ENCODE measurements at places on chromosomes 5 and 9.

- DNase-seq: no peak
Observed at GRCh38 chr5:162487528-162488525, 420.3 kb downstream of the GABRG2 start.

DNA sequence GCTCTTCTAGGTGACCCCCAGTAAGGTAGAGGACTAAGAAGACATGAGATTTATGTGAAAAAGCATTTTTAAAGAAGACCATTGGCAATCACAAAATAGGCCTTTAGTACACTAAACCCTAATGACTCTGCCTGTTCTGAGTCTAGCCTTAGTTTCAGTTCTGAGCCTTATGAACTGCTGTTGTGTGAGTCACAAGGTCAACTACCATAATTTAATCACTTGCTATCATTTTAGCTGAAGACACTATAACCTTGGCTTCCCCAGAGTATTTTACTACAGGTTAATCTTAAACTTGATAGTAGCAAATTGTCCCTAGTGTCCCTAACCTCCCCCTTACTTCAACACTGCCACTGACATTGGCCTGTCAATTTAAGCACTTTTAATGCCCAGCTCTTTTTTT is 34.4 kb downstream of the APC start:
- no peak for DNase-seq

DNA sequence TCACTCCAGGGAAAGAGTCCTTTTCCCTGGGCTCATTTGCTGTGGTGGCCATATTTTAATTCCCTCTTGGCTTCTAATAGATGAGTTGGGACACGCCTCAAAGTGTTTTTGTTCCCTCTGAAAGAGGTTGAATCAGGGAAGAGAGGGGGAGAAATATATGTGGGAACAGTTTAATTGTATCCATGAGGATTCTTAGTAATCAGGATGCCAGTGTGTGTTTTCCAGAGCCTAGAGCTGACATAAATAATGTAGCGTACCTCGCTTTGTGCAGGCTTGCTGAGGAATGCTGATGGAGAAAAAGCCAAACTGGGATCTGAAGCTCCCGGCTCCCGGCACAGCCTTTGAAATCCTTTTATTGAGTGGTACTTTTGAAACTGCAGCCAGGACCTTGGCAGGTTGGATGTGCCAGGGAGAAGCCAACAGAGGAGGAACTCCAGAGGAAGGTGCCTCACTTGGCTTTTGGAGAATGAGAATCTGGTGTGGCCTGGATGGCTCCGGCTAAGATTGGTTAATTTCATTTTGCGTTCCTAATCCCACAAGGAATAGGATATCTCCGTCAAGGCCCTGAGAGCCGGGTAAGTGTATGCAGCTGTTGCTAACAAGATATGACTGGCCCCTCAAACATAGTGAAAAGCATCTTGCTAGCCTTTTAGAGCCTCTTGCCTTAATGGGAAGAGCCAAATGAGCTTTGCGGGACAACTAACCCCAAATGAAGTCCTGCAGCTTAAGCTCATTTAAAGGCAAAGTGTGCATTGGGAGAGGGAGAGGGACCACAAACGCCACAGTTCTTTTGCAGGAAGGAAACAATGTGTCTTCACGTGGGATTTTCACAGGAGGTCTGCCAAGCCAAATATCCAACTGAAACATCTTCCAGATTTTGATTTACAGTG is 471.1 kb upstream of the WWC1 start:
- no peak for DNase-seq

- no peak for DNase-seq
Observed at GRCh38 chr5:2326601-2327000, 424.9 kb downstream of the IRX2 start.

DNA sequence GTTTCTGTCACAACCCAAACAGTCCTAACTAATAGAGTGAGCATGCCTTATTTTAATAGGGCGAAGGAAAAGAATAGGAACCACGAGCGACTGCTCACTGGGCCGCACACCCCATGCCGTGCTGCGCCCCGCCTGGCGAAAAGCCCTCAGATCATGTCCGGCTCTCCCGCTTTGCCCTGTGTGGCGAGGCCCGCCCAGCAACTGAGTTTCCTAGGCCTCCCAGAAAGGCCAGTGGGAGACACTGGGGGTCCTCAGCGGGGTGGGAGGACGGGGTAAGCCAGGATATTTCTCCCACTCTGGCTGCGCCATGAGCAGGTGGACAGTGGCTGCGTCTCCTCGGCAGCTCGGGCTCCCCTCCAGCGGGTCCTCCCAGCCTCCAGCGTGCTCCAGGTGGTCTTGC is 138.0 kb downstream of the GAPVD1 start:
- DNase-seq: no peak

DNA sequence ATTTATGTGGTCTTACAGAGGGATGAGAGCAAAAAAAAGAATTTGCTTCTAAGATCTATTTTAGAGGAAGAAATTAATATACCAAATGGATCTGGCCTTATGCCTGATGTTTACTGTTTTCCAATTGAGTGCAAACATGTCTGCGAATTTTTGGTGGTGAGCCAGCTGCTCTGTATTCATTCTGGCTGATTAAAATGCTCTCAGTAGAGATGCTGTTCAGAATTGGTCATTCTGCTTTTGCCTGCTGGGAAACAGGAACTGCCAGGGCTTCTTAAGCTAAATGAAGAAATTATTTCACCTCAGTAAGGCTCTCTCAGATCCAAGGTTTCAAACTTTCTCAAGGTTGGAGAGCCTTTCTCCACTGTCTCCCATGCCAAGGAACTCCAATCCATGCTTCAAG is 132.0 kb upstream of the SV2C start:
- DNase-seq: no peak

DNA sequence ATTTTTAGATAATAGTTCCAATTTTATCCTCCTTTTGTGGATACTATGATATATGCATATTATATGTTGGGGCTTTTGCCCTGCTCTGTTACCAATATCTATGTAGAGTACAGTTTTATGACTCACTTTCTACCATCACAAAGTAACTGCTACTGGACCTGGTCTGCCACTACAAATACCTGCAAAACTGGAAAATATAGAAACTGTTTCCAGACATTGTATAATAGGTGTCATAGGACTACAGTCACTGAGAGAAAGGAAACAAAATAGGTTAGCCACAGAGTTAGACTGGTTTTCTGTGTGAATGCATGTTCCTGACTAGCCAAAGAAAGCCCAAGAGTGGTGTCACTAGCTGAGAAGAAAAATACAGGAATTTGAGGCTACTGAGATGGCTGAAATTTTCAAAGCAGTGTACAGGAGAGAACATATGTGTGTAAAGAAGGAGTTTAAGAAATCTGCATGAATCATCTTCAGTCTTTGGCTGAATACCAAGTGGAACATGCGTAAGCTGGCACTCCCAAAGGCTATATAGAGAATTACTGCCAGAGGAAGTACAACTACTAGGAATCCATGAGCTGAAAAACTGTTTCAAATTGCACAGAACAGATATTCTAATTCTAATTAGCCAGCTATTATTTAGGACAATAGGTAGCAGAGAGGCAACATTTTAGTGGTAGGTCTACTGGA is 29.0 kb upstream of the FAM174A start:
- no peak for DNase-seq

DNA sequence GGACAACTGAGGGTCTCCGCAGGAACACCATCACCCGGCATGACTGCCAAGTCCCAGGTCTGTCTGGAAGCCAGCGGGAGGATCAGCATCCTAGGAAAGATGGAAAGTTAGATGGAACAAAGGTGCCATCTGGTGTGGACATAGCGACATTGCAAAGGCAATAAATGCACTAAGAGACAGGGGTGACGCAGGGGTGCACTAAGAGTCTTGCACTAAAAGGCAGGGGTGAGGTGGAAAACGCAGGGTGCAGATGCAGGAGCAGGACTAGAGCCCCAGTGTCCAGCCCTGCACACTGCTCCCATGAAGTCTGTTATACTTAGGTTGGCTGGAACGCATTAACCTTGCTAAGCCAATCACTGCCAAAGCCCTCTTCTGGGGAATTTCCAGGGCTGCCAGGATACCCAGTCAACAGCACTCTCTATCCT is 15.5 kb downstream of the ATOX1 start:
- DNase-seq: no peak

DNA sequence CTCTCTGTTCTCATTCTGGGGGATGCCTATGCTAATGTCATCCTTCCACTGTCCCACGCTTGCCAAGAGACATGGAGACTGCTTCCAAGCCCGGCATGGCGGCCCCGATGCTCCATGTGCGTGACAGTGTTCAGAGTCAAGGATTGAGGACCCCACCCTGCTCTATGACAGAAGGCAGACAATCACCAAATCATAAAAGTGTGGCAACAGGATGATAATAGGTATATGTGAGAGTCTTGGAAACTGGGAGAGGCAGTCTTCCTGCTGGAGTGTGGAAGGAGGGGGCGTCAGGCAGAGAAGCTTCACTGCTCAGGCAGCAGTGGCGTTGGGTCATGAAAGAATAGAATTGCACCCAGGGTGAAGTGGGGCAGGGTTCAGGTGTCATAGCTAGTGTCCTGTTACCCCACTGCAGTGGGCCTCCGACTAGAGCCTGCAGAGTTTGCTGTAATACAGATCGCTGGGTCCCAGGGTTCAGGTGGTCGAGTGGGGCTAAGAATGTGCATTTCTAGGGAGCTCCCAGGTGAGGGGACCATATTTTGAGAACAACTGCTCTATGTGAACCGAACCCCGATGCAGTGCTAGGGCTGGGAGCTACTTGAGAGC is 12.5 kb upstream of the GADD45G start:
- no peak for DNase-seq

DNA sequence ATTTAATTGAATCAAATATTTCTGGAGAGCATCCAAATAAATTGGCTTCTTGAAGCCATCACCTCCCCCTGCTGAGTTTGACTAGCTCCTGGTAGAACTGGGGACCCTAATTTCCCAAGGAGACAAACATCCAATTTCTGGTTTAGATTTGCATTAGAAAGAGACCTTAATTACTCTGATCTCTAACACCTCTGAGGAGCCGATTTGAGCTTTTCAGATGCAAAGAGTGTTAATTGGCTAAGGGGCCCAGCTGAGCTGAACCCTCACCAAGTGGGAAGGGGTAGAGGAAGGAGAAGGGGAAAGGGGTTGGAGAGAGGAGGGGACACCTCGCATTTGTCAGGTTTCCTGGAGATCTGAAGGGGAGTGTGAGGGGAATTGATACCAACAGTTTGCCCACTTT is 145.4 kb upstream of the SHB start:
- no peak for DNase-seq

DNA sequence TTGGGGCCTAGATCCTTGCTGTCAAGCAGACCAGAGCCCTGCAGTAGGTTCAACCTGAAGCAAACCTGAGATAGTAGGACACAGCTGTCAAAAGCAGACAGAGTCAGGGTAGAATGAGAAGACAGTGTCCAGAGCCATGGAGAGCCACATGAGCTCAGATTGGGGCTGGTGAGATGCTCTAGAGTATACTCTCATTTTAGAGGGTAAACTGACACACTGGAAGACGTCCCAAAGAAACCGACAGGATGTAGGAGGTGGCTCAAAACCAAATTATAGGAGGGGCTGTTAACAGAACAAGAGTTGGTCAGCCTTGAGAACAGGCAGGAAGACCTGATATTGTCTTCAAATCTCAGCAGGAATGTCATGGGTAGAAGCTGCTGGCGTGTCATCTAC is 11.5 kb downstream of the CCDC69 start:
- DNase-seq: no peak

- no peak for DNase-seq
Observed at GRCh38 chr5:178587763-178588611, 2.2 kb downstream of the COL23A1 start.

GRCh38 chr5:66567474-66567873 is 28.7 kb upstream of the MAST4 start:
- no peak for DNase-seq

GRCh38 chr5:62354028-62354874 is 48.2 kb downstream of the KIF2A start:
- no peak for DNase-seq

GRCh38 chr9:81193362-81194339 is 495.7 kb downstream of the TLE1 start:
- no peak for DNase-seq

DNA sequence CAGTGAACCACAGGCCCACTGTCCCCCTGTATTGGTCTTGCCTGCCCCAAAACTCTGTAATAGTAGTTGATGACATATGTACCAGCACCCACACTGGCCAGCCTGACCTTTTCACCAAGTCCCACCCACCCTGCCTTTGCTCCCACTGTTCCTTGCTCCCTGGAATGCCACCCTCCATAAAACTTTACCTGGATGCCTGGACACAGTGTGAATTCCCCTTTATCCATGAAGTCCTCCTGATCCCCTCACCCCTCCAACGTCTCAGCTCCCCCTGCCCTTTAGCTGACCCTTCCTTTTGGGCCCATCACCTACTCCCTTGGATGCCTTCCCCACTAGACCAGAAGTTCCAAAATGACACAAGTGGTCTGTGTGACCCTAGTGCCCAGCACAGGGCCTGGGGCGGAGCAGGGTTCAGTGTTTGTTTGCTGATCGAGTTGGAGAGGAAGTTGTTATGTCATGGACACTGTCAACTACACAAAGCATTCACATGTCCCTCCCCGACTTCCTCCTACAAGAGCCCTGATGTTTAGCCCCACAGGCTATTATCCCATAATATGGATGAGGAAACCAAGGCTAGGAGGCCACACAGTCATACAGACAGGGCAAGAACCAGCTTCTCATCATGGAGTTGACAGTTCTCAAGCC is 16.1 kb downstream of the AMBP start:
- no peak for DNase-seq

DNA sequence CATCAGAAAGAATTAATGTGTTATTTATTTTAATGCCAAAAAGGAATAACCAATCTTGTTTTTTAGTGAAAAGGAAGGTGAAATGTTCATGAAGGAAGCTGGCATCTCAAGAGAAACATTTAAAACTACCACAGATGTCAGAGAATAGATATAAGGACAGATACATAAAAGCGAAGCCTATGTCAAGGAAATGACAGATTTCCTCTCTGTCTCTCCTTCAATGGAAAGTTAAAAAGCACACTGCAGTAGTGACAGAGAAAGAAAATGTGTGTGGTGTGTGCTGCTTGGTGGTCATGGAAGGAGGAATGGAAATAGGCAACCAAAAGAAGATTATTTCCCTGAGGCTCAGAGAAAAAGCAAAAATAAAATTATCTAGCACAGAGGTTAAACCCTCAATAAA is 9.2 kb downstream of the WNT8A start:
- no peak for DNase-seq

DNA sequence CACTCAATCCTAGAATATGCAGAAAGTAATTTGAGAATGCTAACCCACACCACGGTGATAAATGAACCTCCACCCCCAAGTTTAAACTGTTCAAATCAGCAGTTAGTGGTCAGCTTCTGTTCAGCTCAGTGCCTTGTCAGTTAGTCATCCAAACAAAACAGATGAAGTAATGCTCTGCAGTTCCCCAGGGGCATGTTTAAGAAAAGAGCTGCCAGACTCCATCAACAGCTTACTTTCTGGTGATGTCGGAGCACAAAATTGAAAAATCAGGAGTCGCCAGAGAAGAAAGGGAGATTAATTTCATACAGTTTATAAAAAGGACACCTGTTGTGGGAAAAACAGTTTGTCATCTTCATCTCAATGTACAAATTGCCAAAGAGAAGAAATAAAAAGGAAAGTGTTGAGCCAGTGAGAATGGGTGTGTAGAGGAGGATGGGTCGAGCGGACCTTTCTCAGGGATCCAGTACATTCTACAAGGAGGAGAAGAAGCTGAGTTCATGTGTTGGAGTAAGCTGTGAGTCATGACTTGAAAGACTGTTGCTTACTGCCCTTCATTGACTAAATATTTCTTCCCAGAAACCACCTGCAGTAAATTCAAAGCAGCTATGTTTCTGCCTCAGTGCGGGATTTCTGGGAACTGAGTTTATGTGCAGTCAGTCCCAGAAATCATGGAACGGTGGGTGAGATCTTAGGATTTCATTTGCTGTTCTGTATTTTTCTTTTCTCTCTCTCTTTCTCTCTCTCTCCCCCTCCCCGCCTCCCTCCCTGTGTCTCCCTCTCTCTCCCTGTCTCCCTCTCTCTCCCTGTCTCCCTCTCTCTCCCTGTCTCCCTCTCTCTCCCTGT is 13.7 kb downstream of the TRIO start:
- DNase-seq: no peak
